ENCODE measurements at places on chromosomes 7 and 10.

DNA sequence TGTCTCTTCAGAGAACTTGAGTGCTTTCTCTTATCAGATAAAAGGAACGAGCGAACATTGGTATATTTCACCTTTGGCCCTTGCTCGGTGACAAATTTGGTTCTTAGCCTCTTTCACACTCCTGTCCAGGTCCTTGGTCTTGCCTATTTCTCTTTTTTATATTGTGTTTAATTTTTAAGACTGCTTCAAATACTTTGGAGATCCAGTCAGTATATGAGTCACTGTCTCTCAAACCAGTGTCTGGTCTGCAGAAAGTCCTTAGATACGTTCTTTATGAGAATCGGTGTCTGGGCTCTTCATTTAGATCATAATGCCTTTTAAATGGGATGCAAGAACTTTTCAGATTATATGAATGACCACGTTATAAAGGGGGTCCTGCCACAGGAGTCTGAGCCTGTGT lies 55.0 kb downstream of the PIK3AP1 start:
- peak; percentile 37 for DNase-seq

- peak; percentile 58 for DNase-seq
Measured at GRCh38 chr10:45555795-45556194, 116.8 kb downstream of the ZFAND4 start.

DNA sequence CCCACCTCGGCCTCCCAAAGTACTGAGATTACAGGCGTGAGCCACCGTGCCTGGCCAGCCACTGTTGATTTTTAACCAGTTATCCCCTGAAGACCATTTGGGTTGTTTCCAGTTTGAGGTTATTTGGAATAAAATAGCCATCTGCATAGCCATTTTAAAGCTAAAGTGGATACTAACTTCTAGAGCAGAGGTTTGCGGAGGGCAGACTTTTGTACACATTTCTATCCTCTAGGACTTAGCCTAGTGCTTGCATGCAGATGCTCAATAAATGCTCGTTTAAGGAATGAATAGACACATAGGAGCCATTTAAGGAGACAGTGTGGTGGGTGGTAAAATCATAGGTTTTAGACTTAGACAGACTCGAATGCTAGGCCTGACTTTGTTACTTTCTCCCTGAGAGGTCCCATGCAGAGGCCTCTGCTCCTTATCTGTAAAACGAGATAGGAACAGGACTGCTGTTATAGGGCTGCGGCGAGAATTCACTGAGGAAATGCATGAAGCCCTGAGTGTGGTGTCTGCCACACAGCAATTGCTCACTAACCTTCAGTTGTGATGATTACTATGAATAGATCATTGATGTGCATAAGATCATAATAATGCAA lies 75.9 kb downstream of the PFKFB3 start:
- no peak for DNase-seq

- DNase-seq, result peak; percentile 55
Measured at GRCh38 chr10:103445767-103446567, 6.2 kb downstream of the CALHM2 start.

GRCh38 chr7:55474944-55475854 lies 97.1 kb downstream of the VOPP1 start:
- DNase-seq, result no peak

All from suppressor macrophage treated with lipopolysaccharide for 1 hour (primary cell).